ENCODE measurements at places on chromosomes 3 and 15. TPM values are rescaled to one million over a fixed set of nuclear protein-coding genes. Genes with fewer than 3 reads are reported as not detected.

The GOLGA8A gene
- 36.0 TPM for polyA plus RNA-seq

The MAP1A gene
- 7.5 TPM for polyA plus RNA-seq

The PLA2G4E gene
- not detected for polyA plus RNA-seq

The CRABP1 gene
- polyA plus RNA-seq, result 55.2 TPM

- no peak for DNase-seq
Observed at GRCh38 chr3:23435318-23435717, 232.2 kb downstream of the UBE2E2 start.

- no peak for DNase-seq
Observed at GRCh38 chr3:109275702-109276293, 40.5 kb downstream of the DPPA2 start.

DNA sequence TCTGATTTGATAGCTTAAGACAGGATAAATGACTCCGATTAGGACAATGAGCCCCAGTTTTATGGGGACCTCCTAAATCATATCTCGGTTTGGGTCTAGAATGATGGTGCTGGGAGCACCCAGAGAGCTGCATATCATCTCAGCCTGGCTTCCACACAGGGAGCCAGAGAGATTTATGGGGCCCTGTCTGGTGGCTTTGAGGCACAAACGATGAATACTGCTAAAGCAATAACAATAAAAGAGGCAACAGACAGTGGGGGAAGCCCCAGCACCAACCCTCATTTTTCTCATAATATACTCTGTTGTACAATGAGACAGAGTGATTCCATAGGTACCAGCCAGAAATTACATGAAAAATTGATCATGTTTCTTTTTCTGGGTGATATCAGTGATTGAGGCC, 889.0 kb upstream of the CFAP20DC start:
- DNase-seq, result no peak

DNA sequence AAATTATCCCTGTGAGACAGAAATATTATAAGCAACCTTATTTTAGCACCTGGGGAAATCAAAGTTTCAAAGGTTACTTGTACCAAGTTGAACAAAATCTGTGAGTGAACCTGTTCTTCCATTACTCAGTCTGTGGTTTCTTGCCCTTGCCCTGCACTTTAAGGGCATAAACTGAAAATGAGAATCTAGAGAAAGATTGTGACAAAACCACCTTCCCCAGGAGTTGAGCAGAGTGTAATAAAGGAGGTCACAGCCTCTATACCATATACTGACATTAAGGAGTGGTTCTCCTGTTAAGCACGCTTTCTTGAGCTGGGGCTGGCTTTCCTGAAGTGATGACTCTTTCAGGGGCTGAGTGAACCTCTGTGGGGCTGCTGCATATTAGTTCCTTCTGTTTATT, 143.4 kb downstream of the PDCD6IP start:
- DNase-seq, result no peak

- DNase-seq, result no peak
Observed at GRCh38 chr3:60528651-60529050, 722.6 kb downstream of the FHIT start.

DNA sequence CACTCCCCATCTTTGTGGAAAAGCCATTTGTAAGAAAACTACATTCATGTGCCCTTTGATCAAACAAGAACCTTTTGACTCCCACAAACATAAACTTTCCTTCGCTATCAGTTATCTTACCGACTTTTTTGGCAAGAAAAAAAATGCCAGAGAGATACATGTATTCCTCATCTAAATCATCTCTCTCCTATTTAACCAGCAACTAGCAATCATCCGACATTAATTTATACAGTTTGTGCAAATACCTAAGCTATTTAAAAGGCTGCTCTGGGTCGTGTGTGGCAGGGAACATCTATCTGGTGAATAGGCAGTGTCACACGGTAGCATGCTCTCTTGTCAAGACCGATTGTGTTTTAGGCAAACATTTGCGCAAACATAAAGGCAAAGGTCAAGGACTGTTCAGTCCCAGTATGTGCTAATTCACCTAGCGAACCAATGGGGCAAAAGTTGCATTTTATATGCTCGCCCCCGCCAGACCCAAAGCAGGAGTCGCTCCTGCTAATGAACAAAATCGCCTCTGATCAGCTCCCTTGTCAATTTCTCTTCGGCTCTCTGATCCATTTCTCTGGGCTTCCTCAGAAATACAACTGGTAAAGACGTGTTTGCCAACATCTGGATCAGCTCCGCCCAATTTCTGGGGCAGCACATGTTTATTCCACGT, 37.7 kb downstream of the ZIC4 start:
- no peak for DNase-seq

- no peak for DNase-seq
Observed at GRCh38 chr3:138395865-138396751, 38.3 kb upstream of the ESYT3 start.

DNA sequence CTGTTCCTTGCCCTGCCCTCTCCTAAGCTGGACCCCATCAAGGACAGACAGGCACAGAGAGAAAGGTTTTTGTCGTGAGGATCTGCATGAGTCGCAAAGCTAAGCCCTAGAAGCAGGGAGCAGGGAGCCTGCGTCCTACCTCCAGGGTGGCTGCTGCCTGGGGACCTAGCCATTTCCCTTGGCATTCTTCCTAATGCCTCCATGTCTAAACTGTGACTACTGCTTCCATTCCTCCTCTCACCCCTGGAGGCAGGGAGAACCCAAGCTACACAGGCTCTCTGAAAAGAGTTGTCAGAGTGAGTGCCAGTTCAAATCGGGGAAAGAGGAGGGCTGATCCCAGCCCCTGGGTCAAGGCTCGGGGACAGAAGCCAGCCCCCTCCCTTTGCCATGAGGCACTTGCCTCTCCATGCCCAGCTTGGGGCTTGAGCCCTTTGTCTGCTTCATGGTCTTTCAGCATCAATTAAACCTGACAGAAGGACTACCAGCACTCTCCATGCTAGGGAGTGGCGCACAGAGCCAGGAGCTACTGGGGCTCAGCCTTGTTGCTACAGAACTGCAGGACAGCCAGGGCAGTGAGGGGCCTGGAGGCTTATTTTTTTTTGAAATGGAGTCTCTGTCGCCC, 2.4 kb downstream of the GCHFR start:
- DNase-seq, result no peak
